Non-pigmented ciliary epithelial cell (primary cell): ENCODE measurements at places on chromosomes 5 and 9.

- no peak for DNase-seq
Measured at GRCh38 chr5:117182104-117182503, 607.5 kb upstream of the SEMA6A start.

- no peak for DNase-seq
Measured at GRCh38 chr9:90002397-90003271, 397.8 kb downstream of the GADD45G start.

DNA sequence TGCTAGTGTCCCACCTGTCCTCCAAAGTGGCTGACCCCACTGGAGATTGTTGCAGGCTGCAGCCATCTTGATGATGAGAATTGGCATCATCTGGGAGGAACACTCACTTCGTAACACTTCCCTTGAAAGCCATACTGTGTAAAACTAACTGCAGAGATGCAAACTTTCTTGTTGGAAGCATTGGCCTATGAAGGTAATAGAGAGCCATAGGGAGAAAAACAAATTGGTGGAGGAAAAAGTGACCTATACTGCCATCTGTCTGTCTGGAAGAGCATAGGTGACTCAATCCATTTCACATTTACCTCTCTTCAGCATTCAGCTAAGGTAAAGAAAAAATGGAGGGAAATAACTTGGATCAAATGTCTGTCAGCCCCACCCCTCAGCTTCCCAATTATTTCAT is 473.4 kb downstream of the NTRK2 start:
- no peak for DNase-seq

GRCh38 chr9:75918154-75918553 is 27.7 kb downstream of the PCSK5 start:
- no peak for DNase-seq

GRCh38 chr5:74497706-74498105 is 142.8 kb downstream of the ENC1 start:
- DNase-seq, result no peak

- DNase-seq, result no peak
Measured at GRCh38 chr9:130336885-130337284, 71.3 kb downstream of the HMCN2 start.

DNA sequence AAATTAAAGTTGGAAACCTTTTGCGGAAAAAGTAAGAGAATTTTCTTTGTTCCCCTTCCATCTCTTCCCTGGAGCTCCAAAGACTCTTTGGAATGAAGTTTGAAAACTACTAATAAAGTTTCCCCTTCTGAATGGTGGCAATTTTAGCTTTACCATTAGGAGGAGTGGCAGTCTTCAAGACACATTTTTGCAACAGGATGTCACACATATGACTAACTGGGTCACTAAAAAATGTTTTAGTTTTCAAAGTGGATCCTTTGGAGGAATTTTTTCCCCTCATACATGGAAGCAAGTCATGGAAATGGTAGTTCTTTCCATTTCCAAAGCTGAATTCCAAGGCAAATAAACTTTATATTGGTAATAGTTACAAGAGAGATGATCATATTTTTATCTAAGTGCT is 15.6 kb downstream of the FBXO4 start:
- no peak for DNase-seq

GRCh38 chr9:15927161-15927560 is 374.3 kb downstream of the CCDC171 start:
- DNase-seq, result peak; percentile 13

DNA sequence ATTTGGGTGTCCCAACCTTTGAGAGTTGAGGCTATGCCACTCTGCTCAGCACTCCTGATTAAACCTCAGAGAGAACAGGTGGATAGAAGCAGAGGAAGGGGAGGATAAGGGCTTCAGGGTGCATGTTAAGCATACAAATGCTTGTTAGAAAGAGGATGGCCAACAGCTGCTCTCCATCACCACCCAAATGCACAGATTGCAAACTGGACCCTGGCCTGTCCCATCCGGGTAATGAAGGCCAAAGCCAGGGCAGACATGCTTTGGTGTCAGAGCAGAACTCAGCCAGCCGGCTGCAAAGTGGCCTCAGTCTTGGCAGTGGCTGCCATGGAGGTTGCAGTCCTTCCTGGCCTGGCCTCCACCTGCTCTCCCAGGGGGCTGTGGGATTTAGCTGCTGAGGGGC is 84.3 kb downstream of the SIL1 start:
- no peak for DNase-seq

GRCh38 chr5:113531481-113532159 is 18.1 kb downstream of the YTHDC2 start:
- DNase-seq, result no peak

DNA sequence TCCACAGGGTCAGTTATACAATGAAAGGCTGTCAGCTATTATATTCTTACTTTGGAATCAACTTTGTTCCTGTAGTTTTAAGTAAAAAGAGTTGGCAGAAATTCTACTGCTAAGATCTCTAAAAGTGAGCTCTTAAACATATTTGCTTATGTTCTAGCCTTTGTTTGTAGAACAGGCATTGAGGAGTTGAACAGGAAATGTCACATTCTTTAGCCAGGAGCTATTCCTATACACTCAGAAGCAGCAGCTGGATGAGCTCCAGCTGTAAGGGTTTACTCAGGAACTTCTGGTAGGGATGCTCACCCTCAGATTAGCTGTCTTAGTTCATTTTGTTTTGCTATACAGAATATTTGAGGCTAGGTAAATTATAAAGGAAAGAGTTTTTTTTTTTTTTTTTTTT is 22.4 kb upstream of the SPINK14 start:
- peak; percentile 37 for DNase-seq

DNA sequence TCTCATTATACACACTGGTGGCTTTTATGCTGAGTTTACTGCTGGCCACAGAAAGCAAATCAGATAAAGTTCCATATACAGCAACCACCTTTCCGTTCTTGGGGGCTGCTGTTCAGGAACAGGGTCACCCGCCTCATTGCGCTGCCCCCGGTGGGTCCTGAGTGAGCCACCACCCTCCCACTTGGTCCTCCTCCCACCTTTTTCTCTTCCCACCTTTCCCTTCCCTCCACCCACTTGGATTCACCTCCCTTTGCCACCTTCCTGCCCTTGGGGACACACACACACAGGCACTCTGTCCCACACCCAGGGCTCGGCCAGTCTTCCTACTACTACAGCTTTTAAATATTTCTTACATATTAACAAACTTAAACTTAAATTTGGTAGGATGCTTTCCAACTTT is 127.6 kb downstream of the WDR70 start:
- no peak for DNase-seq
